Peyer's patch (tissue), 4 donors: ENCODE measurements at places on chromosomes 12 and 14. TPM values are rescaled to one million over a fixed set of nuclear protein-coding genes. Genes with fewer than 3 reads are reported as not detected.
A peak's percentile ranks its signal among the peaks of the same experiment; 100 is the strongest.

Gene OAS3
- total RNA-seq: 20.6 TPM

GRCh38 chr14:31051511-31051910 is 25.3 kb upstream of the STRN3 start:
- no peak overlapping the region for H3K4me3 ChIP-seq
- no peaks in the 10 kb centered on the region for H3K36me3 ChIP-seq
- no peak overlapping the region for H3K27ac ChIP-seq
- no peaks in the 10 kb centered on the region for H3K4me1 ChIP-seq

DNA sequence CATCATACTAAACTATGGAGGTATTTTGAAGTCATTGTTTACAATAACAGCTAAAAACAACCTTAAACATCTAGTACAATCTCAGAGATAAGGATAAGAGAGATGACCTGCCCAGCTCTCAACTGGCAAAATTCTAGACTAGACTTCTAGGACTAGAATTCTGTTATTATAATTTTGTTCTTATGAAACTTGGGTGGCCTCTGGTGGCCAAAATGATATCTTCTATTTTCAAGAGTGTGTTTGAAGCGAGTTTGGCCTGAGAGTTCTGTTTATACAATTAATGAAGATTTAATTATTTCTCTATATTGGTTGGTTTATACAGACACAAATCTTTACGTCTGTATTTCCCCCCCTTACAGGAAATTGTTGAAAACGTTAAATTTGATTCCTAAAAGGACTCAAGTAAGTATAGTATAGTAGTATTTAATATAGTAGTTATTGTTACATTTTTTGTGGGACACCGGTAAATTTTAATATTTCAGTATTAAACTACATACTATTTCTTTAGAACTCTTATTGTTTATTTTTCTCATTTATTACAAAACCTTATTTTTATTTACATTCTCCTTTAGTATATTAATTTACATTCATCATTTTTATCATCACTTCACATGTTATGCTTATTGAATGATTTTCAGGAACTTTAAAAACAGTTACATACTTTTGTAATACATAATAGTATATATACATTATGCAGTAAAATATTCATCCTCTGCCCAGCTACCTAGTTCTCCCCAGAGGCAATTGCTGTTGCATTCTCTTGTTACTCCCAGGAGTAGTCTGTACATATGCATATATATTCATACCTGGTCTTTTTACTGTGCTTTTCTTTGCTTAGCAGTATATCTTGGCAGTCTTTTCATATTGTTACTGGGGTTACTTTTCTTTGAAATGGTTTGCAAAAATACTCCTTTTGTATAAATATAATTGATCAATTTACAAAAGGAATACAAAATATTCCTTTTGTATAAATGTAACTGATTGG is 6.6 kb downstream of the PPHLN1 start:
- no peak for DNase-seq
- H3K4me1 ChIP-seq: peaks cover 2% of the 10 kb centered on the region
- no peak overlapping the region for H3K4me3 ChIP-seq
- peaks cover 14% of the 10 kb centered on the region for H3K36me3 ChIP-seq

DNA sequence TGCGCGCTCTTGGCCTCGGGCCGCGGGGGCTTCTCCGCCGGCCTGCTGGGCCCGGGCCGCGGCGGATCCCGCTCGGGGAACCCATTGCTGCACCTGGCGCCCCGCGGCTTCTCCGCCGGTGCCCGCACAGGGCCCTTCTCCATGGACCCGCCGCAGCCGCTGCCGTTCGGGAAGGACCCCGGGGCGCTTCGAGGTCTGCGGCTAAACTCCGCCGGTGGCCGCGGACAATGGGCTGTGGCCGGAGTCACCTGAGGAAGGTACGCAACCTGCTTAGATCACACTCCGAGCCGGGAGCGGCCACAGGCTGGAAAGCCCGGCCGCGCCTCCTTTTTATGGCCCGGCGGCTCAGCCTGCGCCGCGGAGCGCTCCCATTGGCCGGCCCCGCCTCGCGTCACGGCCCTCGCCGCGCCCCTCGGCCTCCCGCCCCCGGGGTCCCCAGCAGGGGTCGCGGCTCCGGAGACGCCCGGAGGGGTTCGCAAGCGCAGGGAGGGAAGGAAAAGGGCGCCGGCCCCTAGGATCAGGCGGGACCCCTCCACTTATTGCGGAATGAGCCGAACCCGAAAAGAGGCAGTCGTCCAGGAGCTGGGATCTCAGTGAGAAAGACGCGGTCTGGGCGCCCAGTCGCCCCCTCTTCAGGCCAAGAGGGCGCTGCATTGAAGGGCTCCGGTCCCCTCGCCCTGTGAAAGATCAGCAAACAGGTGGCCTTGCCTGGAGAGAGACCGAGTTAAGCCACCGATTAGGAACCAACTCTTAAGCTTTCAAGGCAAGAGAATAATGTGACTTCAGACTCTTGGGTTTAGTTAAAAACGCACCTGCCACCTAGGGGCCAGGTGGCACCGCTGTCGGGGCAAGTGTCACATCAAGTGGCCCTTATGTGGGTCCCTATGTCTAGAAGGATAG is at the start of gene GCH1:
Gene GCH1 (minus strand): TSS at position 306 of the 900 bp plus-strand sequence. CDS start 163 bp downstream, at position 143.
- H3K27me3 ChIP-seq: no peaks in the 10 kb centered on the region
- peak; percentile 94 for DNase-seq
- H3K27ac ChIP-seq: peak within 1 kb of the TSS; percentile 99
- no peaks in the 10 kb centered on the region for H3K36me3 ChIP-seq
- no peaks in the 10 kb centered on the region for H3K4me1 ChIP-seq

GRCh38 chr14:32593290-32593942 is 264.3 kb downstream of the AKAP6 start:
- no peak overlapping the region for H3K27ac ChIP-seq
- no peaks in the 10 kb centered on the region for H3K4me1 ChIP-seq
- DNase-seq: no peak

Gene TMEM132D
- 0.47 TPM for total RNA-seq

- H3K4me1 ChIP-seq: no peaks in the 10 kb centered on the region
- no peaks in the 10 kb centered on the region for H3K36me3 ChIP-seq
- H3K27ac ChIP-seq: no peak overlapping the region
These were observed 167.9 kb upstream of the NTF3 start for GRCh38 chr12:5264006-5264405.

Gene TAS2R8
- total RNA-seq: not detected

DNA sequence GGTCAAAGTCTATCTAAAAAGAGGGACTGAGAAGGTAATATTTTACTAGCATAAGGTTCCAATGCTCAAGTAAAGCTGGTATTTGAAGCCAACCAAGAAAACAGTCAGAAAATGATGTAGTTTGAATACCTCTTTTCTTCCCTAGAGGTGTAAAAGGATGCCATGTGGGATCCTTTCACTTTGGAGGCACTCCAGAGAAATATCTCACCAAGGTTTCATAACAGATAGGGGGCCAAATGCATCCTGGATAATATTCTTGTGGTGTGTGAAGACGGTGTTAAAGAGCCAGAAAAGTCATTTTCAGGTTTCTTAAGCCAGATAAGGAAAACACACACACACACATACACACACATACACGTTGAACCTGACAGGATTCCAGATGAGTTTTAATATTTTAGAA is 136.1 kb upstream of the PRKD1 start:
- no peak overlapping the region for H3K4me3 ChIP-seq
- no peaks in the 10 kb centered on the region for H3K27me3 ChIP-seq
- DNase-seq: no peak
- no peaks in the 10 kb centered on the region for H3K4me1 ChIP-seq
- H3K36me3 ChIP-seq: no peaks in the 10 kb centered on the region

Gene PTPRQ
- 0.13 TPM for total RNA-seq

Gene PGF
- 28.1 TPM for total RNA-seq

GRCh38 chr14:56805201-56805991 is 4.9 kb downstream of the OTX2 start:
- H3K36me3 ChIP-seq: no peaks in the 10 kb centered on the region
- no peak for DNase-seq
- H3K4me1 ChIP-seq: peaks cover 21% of the 10 kb centered on the region
- H3K27me3 ChIP-seq: peaks cover 59% of the 10 kb centered on the region
- H3K27ac ChIP-seq: no peak overlapping the region

Gene KRT82
- total RNA-seq: not detected

DNA sequence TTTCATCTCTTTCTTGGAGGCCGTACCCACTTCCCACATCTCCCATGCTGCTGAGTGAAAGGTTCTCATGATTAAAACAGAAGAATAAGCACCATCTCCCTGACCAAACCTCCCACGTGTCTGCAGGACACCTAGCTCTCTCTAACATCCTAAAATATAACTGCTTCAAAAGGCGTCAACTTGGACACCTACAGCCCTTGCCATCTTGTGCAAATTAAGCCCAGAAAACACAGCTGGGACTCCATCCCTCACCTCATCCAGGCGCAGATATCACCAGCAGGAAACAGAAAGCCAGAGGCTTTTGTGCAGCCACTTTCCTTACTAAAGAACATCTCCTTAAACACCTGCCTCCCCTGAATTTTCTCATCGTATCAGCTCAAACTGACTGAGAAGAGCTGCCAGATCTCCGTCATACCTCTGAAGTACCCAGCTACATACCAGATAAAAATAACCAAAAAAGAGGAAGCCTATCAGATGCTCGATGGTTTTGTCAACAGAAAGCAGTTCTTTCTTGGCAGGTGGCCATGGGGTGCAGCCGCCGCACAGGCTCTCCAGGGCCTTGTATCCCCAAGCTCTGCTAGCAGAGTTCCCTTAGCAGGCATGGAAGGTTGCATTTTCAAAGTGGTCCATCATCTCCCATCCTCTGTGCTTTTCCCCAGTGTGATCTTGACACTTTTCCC is 28.8 kb downstream of the MAP3K9 start:
- H3K36me3 ChIP-seq: no peaks in the 10 kb centered on the region
- peak; percentile 85 for DNase-seq
- H3K27ac ChIP-seq: peak overlapping the region; percentile 73
- no peaks in the 10 kb centered on the region for H3K27me3 ChIP-seq
- no peak overlapping the region for H3K4me3 ChIP-seq

DNA sequence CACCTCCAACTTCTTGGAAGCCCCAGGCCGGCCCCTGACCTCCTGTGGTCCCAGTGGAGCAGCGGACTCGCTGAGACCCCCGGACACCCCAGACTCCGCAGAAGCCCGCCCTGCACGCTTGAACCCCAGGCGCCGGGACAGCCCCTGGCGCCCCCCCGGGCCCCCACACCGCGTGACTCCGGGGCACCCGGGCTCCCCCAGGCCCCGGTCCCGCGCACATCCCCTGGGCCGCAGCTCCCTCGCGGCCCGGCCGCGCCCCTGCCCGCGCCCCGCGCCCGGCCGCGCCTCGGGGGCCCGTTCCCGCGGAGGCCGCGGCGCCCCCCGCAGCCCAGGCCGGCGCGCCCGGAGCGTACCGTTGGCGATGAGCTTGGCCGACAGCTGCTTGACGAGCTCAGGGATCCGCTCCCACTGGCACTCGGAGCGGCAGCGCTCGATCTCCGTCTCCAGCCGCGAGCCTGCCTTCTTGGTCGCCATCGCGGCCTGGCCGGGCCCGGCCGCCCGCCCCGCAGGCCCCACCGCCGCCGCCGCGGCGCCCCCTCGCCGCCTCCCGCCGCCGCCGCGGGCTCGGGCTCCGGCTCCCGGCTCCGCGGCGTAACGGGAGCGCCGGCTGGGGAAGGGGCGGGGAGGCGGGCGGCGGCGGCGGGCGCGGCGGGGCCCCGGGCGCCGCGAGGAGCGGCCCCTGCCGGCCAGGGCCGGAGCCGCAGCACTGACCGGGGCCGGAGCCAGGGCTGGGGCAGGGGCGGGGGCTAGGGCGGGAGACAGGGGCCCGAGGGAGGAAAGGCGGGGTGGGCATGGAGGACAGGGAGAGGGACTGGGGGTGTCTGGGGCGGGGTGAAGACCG is at the start of gene TTC7B:
Gene TTC7B (minus strand): TSS at position 609 of the 841 bp plus-strand sequence. CDS start 135 bp downstream, at position 474.
- H3K27ac ChIP-seq: peak within 1 kb of the TSS; percentile 25
- no peaks in the 10 kb centered on the region for H3K36me3 ChIP-seq
- no peaks in the 10 kb centered on the region for H3K27me3 ChIP-seq
- DNase-seq: no peak
- H3K4me1 ChIP-seq: peaks cover 19% of the 10 kb centered on the region

Gene TMEM116
- 21.5 TPM for total RNA-seq

GRCh38 chr14:103423050-103423461 is 37.8 kb downstream of the MARK3 start:
- no peak for DNase-seq
- H3K36me3 ChIP-seq: no peaks in the 10 kb centered on the region
- no peaks in the 10 kb centered on the region for H3K27me3 ChIP-seq

GRCh38 chr14:66234411-66234810 is 251.8 kb upstream of the CCDC196 start:
- no peak overlapping the region for H3K27ac ChIP-seq
- no peaks in the 10 kb centered on the region for H3K4me1 ChIP-seq
- H3K4me3 ChIP-seq: no peak overlapping the region
- no peak for DNase-seq

- no peak for DNase-seq
- H3K36me3 ChIP-seq: no peaks in the 10 kb centered on the region
- H3K27me3 ChIP-seq: no peaks in the 10 kb centered on the region
These were observed 138.4 kb downstream of the GLT1D1 start for GRCh38 chr12:128991716-128992115.

Gene TDRD9
- not detected for total RNA-seq

- no peak overlapping the region for H3K27ac ChIP-seq
- H3K4me3 ChIP-seq: no peak overlapping the region
- no peaks in the 10 kb centered on the region for H3K36me3 ChIP-seq
- H3K4me1 ChIP-seq: no peaks in the 10 kb centered on the region
These were observed 5.9 kb downstream of the CCDC198 start for GRCh38 chr14:57487771-57488170.

- no peak overlapping the region for H3K27ac ChIP-seq
- peak overlapping the region; percentile 37 for H3K4me3 ChIP-seq
These were observed 26.0 kb upstream of the SMUG1 start for GRCh38 chr12:54214553-54215406.

DNA sequence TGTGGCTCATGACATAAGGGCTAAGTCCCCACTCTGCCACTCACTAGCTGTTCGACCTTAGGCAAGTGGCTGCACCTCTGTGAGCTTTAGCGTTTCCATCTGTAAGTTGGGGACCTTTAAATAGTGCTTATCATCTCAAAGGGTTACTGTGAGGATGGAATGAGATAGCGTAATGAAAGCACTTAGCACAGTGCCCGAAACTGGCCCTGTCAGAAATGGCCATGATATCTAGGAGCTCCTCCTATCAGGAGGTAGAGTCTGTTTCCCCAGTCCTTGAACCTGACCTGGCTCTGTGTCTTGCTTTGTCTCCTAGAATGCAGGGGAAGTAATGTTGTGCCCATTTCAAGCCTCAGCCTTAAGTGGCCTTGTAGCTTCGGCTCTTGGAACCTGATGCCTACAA is 211.0 kb downstream of the RBM19 start:
- H3K4me3 ChIP-seq: no peak overlapping the region
- no peak overlapping the region for H3K27ac ChIP-seq
- no peak for DNase-seq
- H3K4me1 ChIP-seq: no peaks in the 10 kb centered on the region
- H3K36me3 ChIP-seq: no peaks in the 10 kb centered on the region

GRCh38 chr14:101109981-101110728 is 206.6 kb upstream of the RTL1 start:
- no peak overlapping the region for H3K4me3 ChIP-seq
- no peaks in the 10 kb centered on the region for H3K27me3 ChIP-seq
